ENCODE measurements at places on chromosomes 16 and 17.
A peak's percentile ranks its signal among the peaks of the same experiment; 100 is the strongest.

GRCh38 chr17:78819806-78820792 lies 20.5 kb downstream of the USP36 start:
- no peak for DNase-seq

DNA sequence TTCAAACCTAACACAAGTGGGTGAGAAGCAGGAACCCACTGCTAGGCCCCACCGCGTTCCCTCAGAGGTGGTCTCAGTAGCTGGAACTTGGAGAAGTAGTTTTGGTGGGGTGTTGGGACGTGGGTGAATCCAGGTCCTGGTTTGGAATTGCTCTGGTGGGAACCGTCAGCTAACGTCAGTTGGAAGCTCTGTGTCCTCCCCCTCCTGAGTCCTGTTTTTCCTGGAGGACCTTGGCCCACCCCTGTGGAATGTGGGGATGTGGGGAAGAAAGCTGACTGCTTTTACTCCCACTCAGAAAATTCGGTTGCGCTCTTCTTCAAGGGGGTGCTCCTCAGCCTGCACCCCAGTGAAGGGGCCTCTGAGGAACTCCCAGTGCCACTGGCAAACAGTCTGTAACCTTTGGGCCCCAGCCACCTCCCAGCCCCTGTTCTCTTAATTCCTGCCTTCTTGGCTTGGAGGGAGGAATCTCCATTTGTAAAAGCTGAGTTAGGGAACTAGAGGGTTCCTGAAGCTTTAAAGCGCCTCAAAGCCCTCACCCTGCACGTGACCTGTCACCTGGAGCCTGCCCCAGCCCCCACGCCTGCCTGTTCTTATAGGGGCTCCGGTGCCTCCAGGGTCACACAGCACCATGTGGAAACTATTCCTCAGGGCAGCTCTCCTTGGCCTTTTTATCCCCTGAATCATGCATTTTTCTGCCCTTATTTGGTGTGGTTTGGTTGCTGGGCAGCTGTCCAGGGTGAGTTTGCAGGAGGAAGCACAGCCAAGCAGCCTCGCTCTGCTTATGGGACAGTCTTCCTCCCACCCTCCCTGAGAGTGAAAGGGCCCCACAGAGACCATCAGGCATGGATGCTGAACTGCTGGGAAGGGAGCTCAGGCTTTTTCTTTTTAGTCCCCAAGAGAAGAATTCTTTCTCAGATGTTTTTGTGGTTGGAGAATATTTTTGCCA lies 16.2 kb upstream of the NAGLU start:
- no peak for DNase-seq

GRCh38 chr17:34758316-34758715 lies 178.9 kb downstream of the TMEM132E start:
- DNase-seq: no peak

DNA sequence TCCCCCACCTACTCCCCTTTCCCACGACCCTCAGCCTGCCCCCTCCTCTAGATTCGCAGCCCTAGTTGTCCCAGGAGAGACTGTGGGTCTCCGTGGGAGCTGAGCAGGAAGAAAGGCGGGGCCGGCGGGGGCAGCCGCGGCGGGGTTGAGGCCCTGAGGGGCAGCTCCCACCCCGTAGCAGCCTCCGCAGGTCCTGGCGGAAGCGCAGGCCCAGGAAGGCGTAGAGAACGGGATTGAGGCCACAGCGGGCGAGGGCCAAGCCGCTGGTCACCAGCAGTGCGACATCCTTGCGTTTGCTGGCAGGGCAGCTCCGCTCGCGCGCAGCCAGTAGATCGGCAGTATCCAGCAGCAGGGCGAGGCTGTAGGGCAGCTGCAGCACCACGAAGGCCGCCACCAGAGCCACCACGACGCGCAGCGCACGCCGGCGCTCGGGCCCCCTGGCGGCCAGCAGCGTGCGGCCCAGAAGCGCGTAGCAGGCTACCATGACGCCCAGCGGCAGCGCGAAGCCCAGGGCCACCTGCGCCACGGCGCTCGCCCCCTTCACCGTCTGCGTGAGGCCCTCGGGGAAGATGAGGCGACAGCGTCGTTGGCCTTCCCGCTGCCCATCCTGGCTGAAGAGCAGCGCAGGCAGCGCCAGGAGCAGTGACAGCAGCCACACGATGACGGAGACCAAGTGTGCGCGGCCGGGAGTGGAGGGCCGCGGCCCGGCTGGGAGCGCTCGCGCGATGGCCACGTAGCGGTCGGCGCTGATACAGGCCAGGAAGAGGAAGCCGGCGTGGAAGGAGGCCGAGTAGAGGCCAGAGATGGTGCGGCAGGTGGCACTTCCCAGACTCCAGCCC lies 1.9 kb downstream of the CCR10 start:
- peak; percentile 85 for DNase-seq

DNA sequence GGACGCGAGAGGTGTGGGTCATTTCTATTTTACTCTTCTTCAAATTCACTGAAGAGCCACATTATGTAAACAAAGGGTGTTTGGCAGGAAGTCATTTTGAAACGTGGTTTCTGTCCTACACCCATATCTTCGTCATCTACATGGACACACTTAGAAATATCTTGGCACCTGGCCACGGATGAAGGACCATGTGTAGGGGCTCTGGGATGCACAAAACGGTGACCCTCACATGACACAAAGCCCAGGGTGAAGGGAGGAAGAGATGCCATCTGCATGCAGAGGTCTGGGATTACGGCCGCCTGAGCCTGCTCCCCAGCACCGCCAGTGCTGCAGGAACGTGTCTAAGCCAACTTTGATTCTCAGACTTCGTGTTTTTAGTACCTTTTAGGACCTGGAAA lies 130.2 kb upstream of the CHMP6 start:
- no peak for DNase-seq

DNA sequence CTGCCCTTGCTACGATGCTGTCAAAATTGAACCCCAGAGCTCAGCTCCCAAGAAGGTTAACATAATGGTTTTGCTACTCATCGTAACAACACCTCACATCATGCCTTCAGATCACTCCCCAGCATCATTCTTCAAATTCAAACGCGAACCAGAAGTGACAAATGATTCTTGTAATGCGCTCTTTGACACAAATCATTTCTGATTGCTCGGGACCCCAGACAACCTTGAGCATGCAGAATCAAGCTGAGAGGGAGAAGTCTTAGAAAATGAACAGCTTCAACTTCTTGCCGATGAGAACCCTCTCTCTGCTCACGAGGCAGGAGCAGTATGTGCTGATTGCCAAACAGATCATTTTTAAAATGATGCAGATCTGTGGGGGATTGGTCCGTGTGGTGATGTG lies 241.0 kb upstream of the ASIC2 start:
- DNase-seq: no peak

GRCh38 chr17:64443086-64443760 lies 5.7 kb upstream of the MILR1 start:
- no peak for DNase-seq

GRCh38 chr17:2207815-2208515 lies 95.6 kb downstream of the SMG6 start:
- no peak for DNase-seq

DNA sequence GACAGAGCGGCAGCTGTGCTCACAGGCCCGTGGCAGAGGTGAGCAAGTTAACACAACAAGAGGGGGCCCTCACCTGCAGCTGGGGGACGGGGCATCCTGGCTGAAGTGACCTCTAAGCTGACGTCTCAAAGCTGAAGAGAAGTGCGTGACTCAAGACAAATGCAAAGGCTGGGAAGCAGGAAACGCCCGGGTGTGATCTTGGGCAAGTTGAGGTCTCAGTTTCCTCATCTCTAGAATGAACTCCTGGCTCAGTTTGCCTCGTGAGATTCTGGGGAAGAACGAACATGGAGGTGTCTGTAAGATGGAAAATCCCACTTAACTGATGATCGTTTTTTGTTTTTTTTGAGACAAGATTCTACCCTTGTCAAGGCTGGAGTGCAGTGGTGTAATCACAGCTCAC lies 40.1 kb upstream of the C1QL1 start:
- no peak for DNase-seq

- no peak for DNase-seq
Observed at GRCh38 chr17:66950886-66951604, 13.5 kb upstream of the CACNG4 start.

DNA sequence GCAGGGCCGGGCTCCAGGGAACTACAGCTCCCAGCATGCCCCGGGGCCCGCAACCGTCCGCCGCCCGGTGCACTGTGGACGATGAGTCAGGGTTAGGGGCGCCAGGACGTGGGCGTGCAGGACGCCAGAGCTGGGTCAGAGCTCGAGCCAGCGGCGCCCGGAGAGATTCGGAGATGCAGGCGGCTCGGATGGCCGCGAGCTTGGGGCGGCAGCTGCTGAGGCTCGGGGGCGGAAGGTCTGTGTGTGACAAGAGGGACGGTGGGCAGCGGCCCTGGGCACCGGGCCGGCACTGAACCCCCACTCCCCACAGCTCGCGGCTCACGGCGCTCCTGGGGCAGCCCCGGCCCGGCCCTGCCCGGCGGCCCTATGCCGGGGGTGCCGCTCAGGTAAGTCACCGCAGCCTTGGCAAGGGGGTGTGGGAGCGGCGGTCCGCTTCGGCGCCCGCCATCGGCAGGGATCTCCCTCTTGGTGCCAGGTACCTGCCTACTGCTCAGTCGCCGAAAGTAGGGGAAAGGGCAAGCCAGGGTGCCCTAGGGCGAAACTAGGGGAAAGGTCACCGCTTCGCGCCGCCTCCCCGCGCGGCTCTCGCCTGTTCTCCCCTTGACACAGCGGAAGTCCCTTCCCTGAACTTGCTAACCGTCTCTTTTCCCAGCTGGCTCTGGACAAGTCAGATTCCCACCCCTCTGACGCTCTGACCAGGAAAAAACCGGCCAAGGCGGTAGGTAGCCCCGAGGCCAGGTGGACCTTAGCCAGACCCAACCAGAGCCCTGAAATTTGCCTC lies at the start of the genes ACADVL and DLG4:
Gene ACADVL (plus strand): TSS at position 127 of the 781 bp plus-strand sequence. CDS start 47 bp downstream, at position 174.
Gene DLG4 (minus strand): TSS at position 25 of the 781 bp plus-strand sequence.
- DNase-seq: peak; percentile 94

GRCh38 chr17:17084941-17085340 lies 42.7 kb downstream of the MPRIP start:
- DNase-seq: no peak

DNA sequence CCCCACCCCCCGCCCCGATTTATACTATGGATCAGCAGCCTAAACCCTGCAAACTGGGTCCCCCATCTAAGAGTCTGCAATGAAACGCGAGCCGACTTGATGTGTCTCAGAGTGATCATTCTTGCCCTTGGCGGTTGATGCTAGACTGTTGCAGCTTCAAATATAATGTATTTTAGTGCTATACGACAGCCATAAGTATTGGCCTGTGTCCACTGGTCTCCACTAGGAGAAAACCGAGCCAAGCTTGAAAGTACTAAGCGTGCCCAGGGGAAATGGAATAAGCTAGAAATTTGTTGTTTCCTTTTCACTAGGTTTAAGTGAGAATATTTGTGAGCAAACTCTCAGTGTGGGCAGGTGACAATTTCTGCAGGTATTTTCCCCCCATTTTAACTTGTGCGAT lies 711.2 kb downstream of the MAF start:
- DNase-seq: no peak

GRCh38 chr16:75206749-75207451 lies at the start of gene CTRB2:
TSS of gene CTRB2 (minus strand) at chr16:75207161. CDS start at chr16:75207141, 20 bp downstream.
- DNase-seq: no peak

- DNase-seq: no peak
Observed at GRCh38 chr17:77798031-77798430, 160.5 kb upstream of the TNRC6C start.

DNA sequence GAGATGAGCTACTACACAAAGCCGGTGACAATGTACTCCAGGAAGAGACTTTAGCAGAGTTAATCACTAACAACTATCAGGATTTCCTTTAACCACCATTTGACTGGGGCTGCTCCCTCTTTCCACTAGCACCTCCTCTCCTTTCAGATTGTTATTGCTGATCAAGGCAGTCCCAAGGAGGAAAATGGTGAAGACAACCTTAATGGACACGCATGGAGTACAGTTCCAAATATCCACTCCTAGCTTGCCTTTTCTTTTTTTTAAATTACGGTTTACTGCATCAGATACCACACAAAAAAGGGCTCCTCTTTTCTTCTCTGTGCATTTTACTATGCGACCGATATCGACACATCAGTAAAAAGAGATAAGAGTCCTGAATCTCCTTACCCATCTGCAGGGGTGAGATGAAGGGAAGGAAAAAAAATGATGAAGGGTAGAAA lies 30.9 kb downstream of the FAM222B start:
- peak; percentile 11 for DNase-seq

- DNase-seq: no peak
Observed at GRCh38 chr16:30951193-30951592, 2.3 kb downstream of the ORAI3 start.

- no peak for DNase-seq
Observed at GRCh38 chr16:81492965-81493754, 48.6 kb downstream of the CMIP start.

GRCh38 chr17:48814504-48814903 lies 2.5 kb downstream of the TTLL6 start:
- peak; percentile 72 for DNase-seq

GRCh38 chr16:12347365-12347764 lies 370.8 kb downstream of the SNX29 start:
- DNase-seq: no peak

GRCh38 chr17:44935116-44935515 lies 12.5 kb downstream of the KIF18B start:
- DNase-seq: no peak

- peak; percentile 79 for DNase-seq
Observed at GRCh38 chr17:7132511-7133094, 18.0 kb upstream of the ASGR2 start.

DNA sequence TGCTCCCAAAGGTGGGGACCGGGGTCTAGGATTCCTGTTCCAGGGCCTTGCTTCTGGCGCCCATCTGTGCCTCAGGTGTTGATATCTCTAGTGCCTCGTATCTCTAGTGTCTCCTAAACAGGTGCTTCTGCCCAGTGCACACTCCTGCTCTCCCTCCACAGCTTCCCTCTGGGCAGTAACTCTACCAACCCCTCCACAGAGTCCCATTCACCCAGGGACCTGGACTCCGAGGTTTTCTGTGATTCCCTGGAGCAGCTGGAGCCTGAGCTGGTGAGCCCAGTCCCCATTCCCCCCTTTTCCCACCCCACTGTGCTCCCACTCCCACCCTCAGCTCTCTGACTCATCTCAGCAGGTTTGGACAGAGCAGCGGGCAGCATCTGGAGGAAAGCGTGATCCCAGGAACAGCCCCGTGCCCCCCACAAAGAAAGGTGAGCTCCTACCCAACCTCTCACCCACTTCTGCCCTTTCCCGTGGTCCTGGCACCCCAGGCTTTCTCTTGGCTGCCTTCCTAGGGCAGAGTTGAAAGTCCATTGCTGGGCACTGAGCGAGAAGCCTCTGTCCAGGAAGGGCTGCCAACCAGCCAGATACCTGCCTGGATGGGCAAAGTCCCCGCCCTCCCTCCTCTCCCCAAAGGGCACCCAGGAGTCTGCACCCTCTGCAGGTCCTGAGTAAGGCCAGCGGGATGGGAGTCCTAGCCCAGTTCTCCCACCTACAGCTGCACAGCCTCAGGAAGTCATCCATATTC lies 2.2 kb downstream of the ACBD4 start:
- no peak for DNase-seq

Data from activated CD4-positive, alpha-beta T cell treated with anti-CD3 and anti-CD28 coated beads for 36 hours (primary cell).